ENCODE measurements at places on chromosomes 16 and 17. TPM values are rescaled to one million over a fixed set of nuclear protein-coding genes. Genes with fewer than 3 reads are reported as not detected.

DNA sequence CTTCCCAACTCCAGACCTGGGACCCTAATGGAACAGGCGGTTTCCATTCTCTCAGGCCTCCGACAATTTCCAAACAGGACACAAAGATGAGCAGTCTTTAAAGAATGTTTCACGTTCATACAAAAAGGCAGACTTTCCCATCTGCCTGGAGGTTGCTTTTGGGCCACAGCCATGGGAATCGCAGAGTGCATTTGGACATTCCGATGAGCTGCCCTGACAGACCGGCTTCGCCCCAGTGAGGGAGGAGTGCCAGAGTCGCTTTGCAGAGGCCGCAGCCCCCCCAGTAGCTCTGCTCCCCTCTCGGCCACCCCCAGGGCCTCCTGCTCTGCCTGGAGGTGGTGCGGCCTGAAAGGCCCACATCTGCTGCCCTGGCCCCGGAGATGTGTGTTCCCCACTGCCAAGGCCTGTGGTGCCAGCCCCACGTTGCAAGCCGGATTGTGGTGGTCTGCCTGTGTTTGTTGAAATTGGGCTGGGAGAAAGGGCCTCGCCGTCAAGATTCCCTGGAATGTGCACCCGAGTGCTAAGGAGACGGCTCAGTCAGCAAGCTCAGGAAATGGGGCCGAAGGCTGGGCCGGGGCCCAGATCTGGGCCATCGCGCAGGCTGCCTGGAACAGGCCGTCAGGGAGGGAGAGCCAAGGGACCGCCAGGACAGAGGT, 89.8 kb downstream of the C16orf95 start:
- DNase-seq: no peak

DNA sequence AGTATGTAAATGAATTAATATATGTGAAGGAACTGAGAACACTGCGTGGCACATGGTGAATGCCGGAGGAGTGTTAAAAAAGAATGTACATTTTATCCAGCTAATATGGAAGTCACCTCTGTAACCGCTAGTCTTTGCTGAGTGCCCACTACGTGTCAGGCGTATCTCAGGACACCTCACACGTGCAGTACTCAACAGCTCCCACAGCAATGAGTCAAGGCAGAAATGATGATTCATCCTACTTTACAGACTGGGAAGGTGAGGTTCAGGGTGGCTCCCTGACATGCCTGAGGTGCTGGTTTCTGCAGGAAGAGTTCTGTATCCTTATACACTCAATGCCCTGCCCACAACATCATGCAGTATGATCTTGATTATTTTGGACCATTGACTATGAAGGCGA, 487.0 kb downstream of the HAPSTR1 start:
- no peak for DNase-seq

DNA sequence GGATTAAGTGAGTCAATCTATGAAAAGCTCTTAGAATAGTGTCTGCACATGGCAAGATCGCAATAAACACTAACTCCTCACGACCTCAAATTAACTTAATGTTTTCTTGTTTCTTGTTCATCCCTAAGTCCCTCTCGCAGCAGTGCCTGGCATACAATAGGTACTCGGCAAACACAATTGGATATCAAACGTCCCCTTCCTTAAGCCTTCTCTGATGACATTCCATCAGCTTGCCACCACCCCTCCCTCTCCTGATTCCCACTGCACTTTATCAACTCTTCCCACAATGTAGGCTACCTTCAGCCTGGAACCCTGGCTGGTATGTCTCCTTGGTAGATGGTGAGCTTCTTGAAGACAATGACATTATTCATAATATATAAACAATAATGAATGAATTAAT, 33.3 kb downstream of the CCDC42 start:
- DNase-seq: no peak

GRCh38 chr17:7782240-7782639, 51.8 kb upstream of the KDM6B start:
- no peak for DNase-seq

GRCh38 chr16:84720177-84720579, 20.4 kb downstream of the USP10 start:
- DNase-seq: no peak

DNA sequence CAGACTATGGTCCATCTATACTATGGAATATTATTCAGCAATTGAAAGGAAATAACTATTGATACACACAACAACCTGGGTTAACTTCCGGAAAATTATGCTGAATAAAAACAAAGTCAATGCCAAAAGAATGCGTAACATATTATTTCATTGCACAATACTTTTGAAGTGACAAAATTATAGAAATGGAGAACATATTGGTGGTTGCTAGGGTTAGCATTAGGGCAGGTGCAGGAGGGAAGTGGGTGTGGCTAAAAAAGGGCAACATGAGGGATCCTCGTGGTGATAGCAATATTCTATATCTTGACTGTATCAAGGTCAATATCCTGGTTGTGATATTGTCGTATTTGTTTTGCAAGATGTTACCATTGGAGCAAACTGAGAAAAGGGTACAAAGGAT, 34.9 kb downstream of the PIK3R5 start:
- no peak for DNase-seq

GRCh38 chr17:45302649-45303173, 14.1 kb downstream of the MAP3K14 start:
- DNase-seq: no peak

- DNase-seq: no peak
These were observed 11.6 kb upstream of the SEPHS2 start for GRCh38 chr16:30457256-30457655.

- DNase-seq: no peak
These were observed 67.9 kb downstream of the HIC1 start for GRCh38 chr17:2122641-2123302.

DNA sequence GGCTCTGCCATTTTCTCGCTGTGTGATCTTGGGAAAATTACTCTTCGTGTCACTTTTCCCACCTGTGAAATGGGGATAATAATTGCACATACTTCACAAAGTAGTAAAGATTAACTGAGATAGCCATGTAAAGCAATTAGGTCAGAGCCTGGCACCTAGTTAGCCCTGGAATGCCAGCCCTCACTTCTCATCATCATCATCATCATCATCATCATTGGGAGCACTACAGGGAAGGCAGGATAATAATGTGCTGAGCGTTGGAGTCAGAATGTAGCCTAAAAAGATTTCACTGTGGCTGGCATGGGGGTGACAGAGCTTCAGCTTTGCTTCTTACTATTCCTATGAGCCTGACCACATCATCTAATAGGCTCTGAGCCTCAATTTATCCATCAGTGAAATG, 362.6 kb downstream of the TOX3 start:
- DNase-seq: no peak

- DNase-seq: no peak
These were observed 1.1 kb upstream of the CD19 start for GRCh38 chr16:28930652-28931051.

- DNase-seq: no peak
These were observed 320 bp upstream of the KRTAP4-2 start for GRCh38 chr17:41178341-41178740.

DNA sequence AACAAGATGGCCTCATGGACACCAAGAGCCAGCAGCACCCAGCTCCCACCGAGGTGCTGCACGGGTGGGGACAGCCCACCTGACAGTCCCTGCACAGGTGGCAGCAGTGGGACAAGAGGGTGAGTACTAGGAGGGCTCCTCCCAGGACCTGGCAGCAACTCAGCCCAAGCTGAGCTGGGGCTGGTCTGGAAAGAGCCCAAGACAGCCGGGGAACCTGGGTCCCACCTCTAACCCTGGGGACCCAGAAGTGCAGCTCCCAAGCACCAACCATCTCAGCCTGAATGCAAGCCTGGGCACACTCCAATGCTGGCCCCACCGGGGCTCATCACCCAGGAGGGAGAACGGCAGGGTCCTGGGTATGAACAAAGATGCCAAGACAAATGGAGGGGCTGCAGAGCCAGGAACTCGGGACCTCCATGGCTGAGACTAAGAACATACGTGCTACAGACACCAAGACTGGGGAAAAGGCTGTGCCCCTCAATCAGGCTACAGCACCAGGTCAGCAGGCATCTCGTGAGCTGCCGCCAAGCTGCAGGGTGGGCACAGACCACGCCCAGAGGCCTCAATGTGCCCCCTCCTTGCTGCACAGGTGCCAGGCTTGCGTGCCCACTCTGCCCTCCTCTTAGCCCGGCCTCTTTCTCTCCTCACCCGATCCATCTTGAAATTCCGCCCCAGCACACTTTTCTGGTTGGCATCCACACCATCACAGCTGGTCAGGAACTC, 37.5 kb upstream of the GSG1L start:
- DNase-seq: no peak

GRCh38 chr17:35901631-35902175, 21.5 kb upstream of the CCL5 start:
- no peak for DNase-seq

DNA sequence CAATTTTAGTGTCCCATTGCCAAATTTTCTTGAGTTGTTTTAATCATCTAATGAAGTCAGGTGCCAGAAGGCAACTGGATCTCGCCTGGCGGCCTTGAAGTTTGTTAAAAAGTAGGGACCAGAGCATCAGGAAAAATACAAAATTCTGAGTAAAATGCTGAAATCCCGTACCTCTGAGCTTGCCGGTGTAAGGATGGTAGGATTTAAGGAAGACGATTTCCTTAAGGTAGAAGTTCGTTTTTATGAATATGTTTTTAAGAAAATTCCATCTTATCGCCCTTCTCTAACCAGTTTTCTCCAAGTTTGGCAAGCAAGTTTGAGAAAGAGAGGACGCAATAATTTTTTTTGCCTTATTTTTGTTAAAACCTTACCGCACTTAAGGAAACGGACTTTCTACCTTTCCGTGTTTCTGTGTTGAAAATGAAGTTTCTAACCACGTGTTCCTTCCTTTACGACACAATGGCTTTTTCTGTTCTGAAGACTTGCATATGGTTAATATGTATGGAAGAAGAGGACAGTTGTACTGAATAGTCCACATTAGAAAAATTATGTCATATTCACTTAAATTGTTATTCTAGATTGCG, 748 bp downstream of the ATF7IP2 start:
- peak; percentile 29 for DNase-seq

DNA sequence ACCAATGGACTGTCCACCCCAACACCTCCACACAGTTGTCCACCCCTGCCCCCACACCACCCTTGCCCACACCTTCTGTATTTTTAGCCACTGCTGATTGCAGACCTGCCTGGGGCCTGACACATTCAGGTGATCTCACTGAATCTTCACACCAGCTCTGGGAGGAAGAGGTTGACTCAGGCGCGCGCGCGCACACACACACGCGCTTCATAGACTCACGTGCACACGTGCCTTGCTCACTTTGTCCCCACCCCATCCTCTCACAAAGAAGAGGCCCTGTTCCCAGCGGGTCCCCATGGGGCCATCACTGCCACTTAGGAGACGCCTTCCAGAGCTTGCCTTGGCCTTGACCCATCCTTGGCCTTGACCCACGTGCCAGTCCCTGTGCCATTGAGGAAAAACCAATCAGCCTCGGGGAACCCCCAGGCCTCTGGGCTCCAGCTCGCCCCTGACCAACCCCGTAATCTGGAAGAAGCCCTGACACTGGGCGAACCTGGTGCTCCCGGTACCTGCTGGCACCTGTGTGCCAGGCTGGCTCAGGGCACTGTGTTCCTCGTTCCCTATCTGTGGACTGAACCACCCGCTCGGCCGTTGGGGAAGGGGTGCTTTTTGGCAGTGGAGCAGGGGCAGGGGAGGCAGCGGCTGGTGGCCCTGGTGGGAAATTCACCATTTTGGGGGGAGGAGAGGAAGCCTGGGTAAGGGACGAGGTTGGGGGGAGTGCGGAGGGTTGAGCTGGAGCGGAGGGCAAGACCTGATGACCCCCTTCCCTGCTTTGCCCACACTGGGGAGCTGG, 3.2 kb downstream of the NLGN2 start:
- no peak for DNase-seq

DNA sequence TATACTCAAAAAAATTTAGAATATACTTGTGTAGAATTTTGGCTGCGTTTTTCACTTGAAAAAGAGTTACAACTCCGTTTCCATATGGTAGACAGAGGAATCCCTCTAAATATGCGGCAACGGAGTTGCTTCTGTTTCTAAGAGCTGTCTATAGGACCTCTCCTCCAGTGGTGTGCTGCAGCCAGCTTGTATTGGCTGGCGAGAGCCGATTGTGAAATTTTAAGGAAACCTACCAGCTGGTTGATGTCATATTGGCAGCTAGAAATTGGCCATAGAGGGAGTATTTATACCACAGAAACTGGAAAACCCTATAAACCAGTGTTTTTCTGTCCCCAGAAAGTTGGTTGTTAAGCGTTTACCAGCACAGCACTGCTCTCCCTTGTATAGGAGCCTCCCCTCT, 655.8 kb upstream of the EEF2KMT start:
- DNase-seq: no peak

DNA sequence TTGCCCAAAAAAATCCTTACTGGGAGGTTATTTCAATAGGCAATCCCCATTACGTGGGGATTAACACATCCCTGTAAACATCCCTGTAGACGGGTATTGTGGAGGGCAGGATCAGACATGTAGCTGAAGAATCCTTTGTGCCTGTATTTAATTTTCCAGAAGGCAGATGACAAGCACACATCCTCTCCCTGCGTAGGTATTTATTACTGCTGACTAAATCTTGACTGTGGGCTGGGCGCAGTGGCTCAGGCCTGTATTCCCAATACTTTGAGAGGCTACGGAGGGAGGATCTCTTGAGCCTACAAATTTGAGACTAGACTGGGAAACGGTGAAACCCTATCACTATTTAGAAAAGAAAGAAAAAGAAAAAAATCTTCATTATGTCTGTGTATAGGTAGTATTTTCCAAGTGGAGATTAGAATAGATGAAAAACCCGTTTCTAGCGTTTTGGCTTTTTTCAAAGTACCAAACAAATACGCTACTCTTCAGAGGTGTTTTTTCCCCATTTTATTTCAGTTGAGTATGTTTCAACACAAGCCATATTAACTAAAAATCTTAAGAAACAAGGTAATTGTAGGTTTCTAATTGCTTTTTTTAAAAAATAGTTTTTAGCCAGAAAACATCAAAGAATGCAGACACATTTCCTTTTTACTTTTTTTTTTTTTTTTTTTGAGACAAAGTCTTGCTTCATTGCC, 1.5 kb upstream of the MARF1 start:
- DNase-seq: no peak

DNA sequence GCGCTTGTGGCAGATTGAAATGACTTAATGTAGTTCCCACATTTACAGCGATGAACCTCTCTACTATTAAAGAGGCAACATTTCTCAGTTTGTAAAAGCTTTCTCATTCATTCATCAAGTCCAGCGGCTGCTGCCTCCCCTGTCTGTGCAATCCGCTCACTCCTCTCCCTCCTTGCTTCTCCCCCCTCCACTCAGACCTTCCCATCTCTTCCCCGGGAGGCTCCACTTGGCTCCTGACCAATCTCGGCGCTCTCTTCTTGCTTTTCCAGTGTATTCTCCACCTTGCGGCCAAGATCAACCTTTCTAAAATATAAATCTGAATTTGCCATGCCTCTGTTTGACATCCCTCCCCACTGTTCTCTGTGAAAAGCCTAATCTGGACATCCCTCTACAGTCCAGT, 117.5 kb downstream of the ASIC2 start:
- DNase-seq: no peak

- no peak for DNase-seq
These were observed 32.9 kb upstream of the SKAP1 start for GRCh38 chr17:48462946-48463345.

Gene C17orf78
- polyA plus RNA-seq: not detected

Gene TBX2
- 2.3 TPM for polyA plus RNA-seq

Gene ZSCAN32
- polyA plus RNA-seq: 13.6 TPM

Gene PIK3R6
- polyA plus RNA-seq: not detected

Gene SPHK1
- polyA plus RNA-seq: 14.9 TPM

Gene ZNF18
- 5.0 TPM for polyA plus RNA-seq
